Endothelial cell (in vitro differentiated cells): ENCODE measurements at places on chromosomes 16 and 17. TPM values are rescaled to one million over a fixed set of nuclear protein-coding genes. Genes with fewer than 3 reads are reported as not detected.

Gene RAB11FIP4
- 0.92 TPM for total RNA-seq

Gene TMEM238L
- total RNA-seq = not detected

Gene SDR42E1
- 0.74 TPM for total RNA-seq

Gene LPCAT2
- 25.5 TPM for total RNA-seq

Gene TMC5
- total RNA-seq = 0.69 TPM

Gene SDR42E2
- 0.10 TPM for total RNA-seq

Gene TAC4
- not detected for total RNA-seq

Gene PGAP3
- total RNA-seq = 11.2 TPM

Gene MPG
- 38.6 TPM for total RNA-seq

Gene KCNG4
- total RNA-seq = not detected

Gene DPEP1
- 118 TPM for total RNA-seq

Gene PMP22
- 314 TPM for total RNA-seq

Gene SRRM2
- total RNA-seq = 456 TPM

Gene PRAC2
- not detected for total RNA-seq

Gene ALOX12
- not detected for total RNA-seq

Gene PRSS53
- total RNA-seq = 1.8 TPM
